Activated T-cell treated with anti-CD3 and anti-CD28 coated beads, Interleukin-2, amount 50 U/mL, for 72 hours (primary cell): ENCODE measurements at places on chromosomes 6 and 20. TPM values are rescaled to one million over a fixed set of nuclear protein-coding genes. Genes with fewer than 3 reads are reported as not detected.

Gene MAN1A1
- total RNA-seq = 26.6 TPM

Gene MLN
- not detected for total RNA-seq

Gene BEND3
- total RNA-seq = 2.4 TPM

Gene BPIFB2
- total RNA-seq = not detected

Gene GPX6
- total RNA-seq = not detected

Gene CST2
- not detected for total RNA-seq

Gene MYCT1
- not detected for total RNA-seq

Gene TREM2
- total RNA-seq = not detected

Gene TMEM239
- not detected for total RNA-seq
